Stimulated activated CD8-positive, alpha-beta memory T cell treated with anti-CD3 and anti-CD28 coated beads, Interleukin-4, amount 100 ng/mL, for 24 hours (primary cell): ENCODE measurements at places on chromosomes 1 and 21.

- no peak for DNase-seq
Measured at GRCh38 chr1:240189386-240189989, 97.8 kb downstream of the FMN2 start.

GRCh38 chr1:227937838-227938145 is 9.9 kb downstream of the WNT9A start:
- no peak for DNase-seq

- DNase-seq, result no peak
Measured at GRCh38 chr1:159168043-159168442, 3.4 kb upstream of the CADM3 start.

- DNase-seq, result no peak
Measured at GRCh38 chr1:157035121-157035520, 10.4 kb downstream of the ARHGEF11 start.

DNA sequence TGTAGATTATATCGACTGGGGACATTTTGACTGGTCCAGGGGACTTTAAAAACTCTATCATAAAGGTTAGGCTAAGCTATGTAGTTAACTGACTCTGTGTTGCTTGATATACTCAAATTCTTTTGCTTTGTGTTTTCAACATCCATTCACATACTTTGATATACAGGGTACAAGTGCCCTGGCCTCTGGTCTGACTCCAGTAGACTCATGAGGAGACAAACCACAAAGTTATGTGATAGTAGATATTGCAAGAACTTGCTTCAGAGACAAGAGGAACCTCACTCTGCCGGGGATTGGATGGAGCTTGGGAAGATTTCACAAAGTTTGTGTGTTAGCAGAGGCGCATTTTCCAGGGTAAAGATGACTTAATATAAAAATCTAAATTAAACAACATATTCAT is 1.3 kb downstream of the GORAB start:
- no peak for DNase-seq
